ENCODE measurements at places on chromosomes 16 and 17. TPM values are rescaled to one million over a fixed set of nuclear protein-coding genes. Genes with fewer than 3 reads are reported as not detected.
A peak's percentile ranks its signal among the peaks of the same experiment; 100 is the strongest.

CLEC10A gene
- not detected for total RNA-seq

CHST6 gene
- 0.51 TPM for total RNA-seq

ABCC12 gene
- total RNA-seq: not detected

PTX4 gene
- not detected for total RNA-seq

GRCh38 chr16:35449663-35450062 lies 1990.3 kb downstream of the TP53TG3F start:
- DNase-seq: no peak

DNA sequence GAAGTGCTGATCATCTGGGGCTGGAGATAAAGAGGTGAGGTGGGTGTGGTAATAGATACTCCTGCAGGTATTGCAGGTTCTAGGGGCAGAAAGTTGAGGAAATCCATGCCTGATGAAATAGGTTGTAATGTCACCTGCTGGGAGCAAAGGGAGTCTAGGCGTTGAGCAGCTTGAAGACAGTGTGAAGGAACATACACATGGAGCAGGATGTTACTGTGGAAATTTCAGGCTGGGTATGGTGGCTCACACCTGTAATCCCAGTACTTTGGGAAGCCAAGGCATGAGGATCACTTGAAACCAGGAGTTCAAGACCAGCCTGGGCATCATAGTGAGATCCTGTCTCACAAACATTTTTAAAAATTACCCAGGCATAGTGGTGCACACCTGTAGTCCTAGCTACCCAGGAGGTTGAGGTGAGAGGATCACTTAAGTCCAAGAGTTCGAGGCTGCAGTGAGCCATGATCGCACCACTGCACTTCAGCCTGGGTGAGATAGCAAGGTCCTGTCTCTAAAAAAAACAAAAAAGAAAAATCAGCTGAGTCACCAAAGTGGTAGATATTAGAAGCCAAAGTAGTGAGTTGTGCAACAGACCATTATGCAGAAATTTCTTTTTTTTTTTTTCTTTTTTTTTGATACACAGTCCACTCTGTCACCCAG lies 9.1 kb upstream of the CRYBA1 start:
- DNase-seq: peak; percentile 19

GRCh38 chr17:80449194-80449929 lies 27.0 kb downstream of the NPTX1 start:
- DNase-seq: no peak

- no peak for DNase-seq
These were observed 75.4 kb upstream of the ZNF750 start for GRCh38 chr17:82915010-82915756.

DNA sequence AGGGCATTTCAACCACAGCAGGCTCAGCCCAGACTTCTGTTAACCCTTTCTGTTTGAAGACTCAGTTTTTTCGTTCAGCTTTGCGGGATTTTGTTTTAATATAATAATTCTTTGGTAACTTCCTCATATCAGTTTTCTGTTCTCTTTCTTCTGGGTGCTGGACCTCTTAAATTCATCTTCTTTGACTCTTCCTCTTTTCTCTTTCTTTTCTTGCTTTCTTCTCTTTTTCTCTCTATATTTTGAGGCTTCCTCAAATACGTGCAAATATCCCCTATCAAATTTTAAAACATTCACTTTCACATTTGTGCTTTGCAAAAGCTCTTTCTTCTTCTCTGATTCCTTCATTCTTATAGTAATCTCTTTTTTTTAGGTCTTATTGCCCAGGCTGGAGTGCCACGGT lies 136.3 kb downstream of the HS3ST3B1 start:
- no peak for DNase-seq

DNA sequence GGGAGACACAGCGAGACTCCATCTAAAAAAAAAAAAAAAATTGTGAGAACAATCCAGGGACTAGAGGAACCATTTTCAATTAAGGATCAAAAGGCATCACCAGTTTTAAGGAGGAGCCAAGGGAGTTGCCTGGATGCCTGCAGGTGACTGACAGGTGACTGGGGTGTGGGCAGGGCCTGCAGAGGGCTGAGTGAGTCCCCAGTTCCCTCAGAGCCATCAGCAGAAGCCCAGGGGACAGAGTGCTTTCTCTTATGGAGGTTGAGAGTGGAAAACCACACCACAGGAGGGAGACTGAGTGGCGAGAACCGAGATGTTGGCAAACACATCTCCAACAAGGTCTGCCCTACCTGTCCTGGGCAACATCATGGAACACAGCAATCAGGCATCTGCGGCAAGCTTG lies 27.1 kb upstream of the CREBBP start:
- DNase-seq: no peak

DNA sequence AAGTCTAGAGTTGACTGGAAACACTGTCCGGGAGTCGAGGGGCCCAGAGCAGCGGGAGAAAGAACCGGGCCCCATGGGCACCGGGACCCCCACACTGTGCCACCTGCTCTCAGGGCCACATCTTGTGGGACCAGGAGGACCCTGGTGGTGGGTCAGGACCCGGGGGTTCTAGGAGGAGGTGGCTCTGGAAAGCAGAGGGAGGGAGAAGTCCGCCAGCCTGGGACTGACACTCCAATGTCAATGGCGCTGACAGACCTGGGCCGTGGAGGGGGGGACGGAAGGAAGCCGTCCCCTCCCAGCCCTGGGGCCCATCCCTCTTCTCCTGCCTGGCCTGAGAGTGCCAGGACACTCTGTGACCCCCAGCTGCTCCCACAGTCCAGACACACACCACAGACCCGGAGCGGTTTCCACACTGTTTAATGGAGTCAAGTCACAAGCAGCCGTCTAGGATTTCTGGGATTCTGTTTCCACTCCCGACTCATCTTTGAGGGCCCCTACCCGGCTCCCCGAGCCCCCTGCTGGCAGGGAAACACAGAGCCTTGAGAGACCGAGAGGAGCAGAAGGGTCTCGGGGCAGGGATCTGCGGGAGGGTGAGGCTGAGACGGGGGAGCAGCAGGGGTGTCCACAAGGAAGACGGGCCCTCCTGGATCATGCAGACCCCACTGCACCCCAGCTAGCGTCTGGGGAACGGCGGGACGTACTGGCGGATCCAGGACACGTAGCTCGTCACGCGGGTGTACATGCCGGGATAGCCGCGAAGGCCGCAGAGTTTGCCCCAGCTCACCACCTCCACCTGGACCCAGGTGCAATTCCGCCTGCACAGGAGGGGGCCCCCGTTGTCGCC lies 23.5 kb upstream of the UBE2I start:
- no peak for DNase-seq

DNA sequence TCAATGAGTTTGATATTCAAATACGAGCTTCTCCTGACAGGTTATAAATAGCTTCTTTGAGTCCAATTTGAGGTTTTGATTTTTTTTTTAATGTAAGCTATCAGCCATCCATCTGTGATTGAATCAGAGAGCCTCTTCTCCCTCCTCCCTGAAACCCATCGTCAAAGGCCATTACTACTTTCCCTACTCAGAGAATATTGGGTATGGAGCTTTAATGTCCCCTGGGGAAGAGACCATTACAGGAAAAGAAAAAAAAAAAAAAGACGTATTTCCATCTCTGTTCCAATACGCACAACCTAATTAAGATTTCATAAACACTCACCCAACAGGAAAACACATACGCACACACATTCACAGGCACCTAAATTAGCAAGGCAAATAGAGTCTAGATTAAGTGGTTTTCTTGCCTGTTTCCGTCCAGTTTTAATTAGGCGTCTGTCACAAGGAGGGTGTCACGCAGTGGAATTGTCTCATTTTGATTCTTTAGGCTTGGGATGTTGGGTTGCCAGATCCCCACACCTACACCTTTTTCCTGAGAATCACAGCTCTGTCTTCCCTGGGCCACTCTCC lies 194.3 kb upstream of the RPL38 start:
- DNase-seq: no peak

- no peak for DNase-seq
These were observed 479.5 kb downstream of the TMEM114 start for GRCh38 chr16:8110572-8111514.

DNA sequence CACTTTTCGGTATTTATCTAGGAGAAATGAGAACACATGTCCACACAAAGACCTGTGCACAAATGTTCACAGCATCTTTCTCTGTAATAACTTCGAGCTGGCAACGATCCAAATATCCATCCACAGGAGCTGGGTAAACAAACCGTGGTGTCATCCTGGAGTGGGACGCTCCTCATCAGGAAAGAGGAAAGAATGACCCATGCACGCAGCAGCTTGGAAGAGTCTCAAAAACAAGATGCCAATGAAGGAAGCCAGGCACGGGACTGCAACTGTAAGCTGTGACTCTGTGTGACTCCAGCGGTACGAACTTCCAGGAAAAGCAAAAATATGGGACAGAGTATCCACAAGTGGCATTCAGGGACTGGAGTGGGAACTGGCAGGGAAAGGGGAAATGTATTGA lies 36.7 kb upstream of the CIBAR2 start:
- peak; percentile 24 for DNase-seq

DNA sequence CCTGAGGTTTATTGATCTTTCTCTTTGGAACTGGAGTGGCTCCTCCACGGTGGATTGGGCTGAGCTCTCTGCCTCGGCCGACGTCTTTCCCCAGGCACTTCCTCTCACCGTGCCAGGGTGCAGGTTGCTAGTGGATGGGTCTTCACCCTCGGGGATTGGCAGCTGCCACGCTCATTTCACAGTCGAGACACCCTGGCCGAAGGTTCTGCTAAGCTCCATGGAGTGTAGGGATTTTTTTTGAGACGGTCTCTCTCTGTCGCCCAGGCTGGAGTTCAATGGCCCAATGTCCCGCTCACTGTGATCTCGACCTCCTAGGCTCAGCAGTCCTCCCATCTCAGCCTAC lies 280.8 kb downstream of the SEC14L1 start:
- DNase-seq: no peak

- peak; percentile 44 for DNase-seq
These were observed 84.3 kb downstream of the MARCHF10 start for GRCh38 chr17:62723842-62724241.

Data from Daoy (cell line).